ENCODE measurements at places on chromosomes 3 and 15.

DNA sequence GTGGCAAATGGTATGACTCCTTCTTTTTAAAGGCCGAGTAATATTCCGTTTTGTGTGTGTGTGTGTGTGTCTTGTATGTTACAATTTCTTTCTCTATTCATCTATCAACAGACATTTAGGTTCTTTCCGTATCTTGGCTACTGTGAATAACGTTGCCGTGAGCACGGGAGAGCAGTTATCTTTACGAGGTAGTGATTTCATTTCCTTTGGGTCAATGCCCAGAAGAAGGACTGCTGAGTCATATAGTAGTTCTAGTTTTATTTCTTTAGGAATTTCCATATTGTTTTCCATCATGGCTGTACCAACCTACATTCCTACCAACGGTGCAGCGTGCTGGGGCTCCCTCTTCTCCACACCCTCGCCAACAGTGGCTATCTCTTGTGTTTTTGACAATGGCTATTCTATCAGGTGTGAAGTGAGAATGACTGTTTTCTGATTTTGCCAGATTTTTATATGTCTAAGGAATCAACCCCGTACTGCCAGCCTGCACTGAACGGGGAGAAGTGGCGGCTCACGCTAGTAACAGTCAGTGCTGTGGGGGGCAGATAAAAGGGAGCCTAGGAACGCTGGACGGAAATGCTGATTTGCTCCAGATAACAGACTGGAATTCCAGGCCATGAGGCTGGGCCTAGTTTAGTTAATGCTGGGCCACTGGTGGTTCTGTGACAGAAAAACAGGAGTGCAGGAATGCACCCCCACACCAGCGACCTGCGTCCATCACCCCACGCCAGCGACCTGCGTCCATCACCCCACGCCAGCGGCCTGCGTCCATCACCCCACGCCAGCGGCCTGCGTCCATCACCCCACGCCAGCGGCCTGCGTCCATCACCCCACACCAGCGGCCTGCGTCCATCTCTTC lies 168.1 kb downstream of the XXYLT1 start:
- peak; percentile 79 for DNase-seq

- DNase-seq: no peak
Observed at GRCh38 chr15:49492830-49493229, 69.8 kb downstream of the FGF7 start.

DNA sequence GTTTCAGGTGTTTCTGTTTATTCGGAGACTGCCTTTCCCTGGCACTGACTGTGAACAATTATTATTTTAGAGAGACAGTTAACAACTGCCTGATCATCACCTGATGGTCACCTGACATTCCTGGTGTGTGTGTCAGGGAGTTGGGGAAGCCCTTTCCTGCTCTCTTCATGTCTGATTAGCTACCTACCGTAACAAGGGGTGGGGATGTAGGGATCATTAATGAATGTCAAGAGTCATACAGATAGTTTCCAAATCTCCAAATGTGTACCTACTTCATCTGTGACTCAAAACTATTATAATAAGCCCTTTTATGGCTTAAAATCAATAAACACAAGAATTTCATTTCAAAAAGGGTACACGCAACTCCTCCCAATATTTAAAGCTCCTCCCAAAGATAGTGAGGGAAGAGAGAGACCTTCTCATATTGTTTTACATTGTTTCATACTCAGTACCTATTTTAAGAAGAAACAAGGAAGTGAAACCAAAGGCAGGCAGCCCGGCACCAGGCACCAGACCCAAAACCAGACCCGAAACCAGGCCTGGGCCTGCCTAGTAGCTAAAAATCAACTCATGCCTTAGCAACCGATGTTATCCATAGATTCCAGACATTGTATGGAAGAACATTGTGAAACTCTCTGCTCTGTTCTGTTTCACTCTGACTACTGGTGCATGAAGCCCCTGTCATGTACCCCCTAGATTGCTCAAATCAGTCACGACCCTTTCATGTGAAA lies 844.9 kb upstream of the ALCAM start:
- DNase-seq: no peak

- no peak for DNase-seq
Observed at GRCh38 chr3:87076946-87077345, 86.0 kb upstream of the VGLL3 start.

DNA sequence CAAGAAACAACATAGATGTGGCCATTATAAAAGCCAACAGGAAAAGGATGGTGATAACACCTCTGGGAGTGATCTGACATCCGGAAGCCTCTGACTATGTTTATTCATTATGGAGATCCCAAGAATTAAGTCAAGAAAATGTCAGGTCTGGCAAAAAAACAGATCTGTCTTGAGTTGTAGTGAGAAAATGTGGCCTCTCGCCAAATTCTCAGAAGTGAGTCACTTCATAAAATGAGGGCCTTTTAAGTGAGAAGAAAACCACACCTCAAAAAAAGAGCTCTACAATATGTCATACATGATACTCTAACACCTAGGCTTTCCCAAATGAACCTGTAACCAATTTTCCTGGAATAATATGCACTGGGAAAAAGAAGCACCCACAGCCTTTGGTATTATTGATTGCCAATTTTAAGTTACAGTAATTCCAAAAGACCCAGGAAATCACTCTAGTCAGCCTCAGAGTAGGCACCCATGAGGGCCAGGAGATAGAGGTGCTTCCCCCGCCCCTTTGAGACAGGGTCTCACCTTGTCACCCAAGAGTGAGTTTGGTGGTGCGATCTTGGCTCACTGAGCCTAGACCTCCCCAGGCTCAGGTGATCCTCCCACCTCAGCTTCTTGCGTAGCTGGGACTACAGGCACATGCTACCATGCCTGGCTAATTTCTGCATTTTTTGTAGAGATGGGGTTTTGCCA lies 38.0 kb downstream of the CCR3 start:
- DNase-seq: no peak

GRCh38 chr3:72129501-72130094 lies 344.6 kb upstream of the PROK2 start:
- DNase-seq: peak; percentile 53

DNA sequence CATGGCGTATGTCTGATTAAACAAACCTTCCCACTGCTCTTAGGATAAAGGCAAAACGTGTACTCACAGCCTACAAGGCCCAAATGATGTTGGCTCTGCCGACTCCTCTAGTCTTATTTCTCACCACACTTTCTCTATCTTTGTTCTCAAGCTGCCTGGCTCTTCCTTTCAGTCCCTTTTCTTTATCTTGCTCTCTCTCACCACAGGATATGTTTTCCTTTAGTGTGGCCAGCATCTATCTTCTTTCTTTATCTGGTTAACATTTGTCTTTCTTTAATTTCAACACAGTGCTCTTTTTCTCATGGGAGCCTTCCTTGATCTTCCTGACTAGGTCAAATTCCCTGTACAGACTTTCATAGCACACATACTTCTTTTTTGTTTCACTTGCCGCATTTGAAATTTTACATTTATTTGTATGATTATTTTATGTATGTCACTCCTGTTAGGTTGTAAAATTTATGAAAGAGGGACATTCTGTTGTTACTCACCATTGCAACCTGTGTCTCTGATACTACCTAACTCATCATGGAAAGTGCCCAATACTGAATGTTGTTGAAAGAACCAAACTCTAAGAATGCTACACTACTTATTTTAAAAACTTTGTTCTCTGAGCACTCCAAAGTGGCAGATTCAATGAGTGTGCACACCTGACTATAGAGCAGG lies 328.9 kb upstream of the CBLB start:
- DNase-seq: no peak

DNA sequence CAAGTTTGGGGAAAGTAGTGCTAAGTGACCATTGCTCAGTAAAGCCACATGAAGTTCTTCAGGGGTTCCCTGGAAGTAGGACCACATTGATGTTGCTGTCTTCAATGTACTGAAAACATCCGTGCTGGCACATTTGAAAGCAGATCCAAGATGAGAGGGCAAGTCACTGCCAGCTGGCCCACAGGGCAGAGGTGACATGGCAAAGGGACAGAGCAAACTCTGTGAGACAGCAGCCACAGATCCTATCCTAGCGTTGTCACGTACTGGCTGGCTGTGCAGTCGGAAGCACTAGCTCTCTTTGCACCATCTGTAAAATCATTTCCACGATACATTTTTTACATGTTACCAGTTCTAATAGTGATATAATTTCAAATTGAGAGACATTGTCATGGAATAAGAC lies 13.8 kb downstream of the MUC13 start:
- peak; percentile 26 for DNase-seq

- no peak for DNase-seq
Observed at GRCh38 chr3:40152482-40153133, 156.9 kb upstream of the EIF1B start.

- DNase-seq: no peak
Observed at GRCh38 chr3:195085356-195086130, 185.4 kb downstream of the XXYLT1 start.

DNA sequence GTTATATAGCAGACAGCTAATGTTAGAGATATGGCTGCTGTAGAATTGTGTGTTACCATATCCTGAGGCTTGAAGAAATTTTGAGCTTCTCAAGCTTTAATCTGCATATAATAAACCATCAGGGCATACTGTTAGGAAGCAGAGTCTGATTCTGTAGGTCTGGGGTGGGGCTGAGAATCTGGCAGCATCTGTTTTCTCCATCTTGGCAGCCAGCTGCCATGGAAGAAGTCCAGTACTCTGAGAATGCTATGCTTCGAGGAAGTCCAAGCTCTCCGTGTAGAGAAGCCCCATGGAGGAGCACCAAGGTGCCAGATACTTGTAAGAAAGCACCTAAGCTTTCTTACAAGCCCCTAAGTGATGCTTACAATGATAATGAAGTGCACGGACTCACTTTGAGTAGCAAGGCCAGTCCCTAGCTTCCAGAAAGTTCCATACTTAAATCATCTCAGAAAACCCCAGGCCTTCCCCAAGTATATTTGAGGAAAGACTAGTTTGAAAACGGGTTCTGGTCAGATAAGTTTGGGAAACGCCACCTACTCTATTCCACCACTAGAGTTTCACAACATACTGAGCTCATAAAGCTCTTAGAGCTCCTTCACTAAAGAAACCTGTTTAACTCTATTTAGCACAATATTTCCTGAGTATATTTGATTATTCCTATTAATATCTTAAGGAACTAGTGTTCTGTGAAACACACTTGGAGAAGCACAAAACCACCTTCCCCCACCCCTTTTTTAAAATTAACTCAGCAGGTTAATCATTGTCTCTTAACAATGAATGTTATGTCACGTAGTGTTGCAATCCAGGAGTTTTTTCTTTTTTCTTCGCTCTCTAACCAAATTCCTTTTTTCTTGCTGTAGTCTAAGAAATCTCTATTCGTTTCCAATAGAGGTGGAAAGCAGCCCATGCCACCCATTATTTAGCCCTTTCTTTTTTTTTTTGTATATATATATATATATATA lies 59.9 kb upstream of the RASGRP1 start:
- DNase-seq: peak; percentile 73

DNA sequence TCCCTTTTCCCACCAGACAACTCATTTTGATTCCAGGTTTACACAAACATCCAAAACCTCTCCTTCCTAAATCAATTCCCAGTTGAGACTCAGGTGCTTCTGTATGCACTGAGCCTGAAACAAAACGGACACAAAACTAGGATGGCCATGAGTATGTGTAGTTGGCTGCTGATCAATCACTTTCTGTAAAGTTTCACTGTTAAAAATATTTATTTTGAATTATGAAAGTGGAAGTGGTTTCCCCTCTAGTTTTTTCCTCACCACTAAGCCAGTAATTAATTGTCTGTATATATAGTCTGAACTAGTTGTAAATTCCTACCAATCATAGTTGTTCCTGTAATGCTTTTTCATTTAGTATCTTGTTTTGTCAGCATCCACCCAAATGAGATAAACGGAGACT lies 51.7 kb upstream of the TSPAN3 start:
- no peak for DNase-seq

GRCh38 chr3:41104147-41104546 lies 95.2 kb upstream of the CTNNB1 start:
- DNase-seq: no peak

GRCh38 chr15:60000113-60000823 lies 3.8 kb upstream of the FOXB1 start:
- DNase-seq: no peak

DNA sequence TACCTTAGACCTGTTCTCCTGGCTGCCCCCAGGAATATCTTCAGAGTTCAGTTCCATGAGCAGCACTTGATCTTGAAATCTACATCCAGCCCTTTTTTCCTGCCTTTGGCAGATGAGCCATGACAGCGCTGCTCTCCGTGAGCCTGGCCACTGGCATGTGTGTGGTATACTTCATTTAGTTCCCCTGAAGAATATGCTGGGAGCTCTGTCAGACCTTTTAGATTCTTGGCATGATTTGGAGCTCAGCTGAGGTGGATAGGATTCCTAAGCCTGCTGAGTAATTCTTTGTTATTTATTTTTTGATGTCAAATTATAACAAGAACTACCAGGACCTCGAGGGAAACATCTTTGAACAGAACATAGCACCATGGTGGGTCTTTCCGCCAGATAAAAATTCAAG lies 121.7 kb downstream of the EDEM1 start:
- DNase-seq: no peak

DNA sequence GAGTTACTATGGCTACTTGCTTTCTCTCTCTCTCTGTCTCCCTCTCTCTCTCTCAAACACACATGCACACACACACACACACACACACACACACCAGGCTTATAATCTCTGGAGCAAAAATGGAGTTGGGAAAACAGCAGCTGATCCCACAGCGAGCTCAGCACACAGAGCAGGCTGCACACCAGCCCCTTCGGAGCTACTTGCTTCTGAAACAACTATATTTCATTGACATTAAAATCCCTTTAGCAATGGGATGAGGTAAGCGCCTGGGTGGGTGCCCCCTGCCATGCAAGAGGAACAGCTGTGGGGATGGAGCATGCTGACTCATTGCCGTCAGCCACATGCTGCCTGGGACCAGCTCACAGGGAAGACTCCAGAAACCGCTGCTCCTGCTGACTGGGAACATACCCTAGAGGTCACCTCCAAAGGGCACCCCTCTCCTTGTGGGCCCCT lies 45.7 kb downstream of the B3GNT5 start:
- peak; percentile 89 for DNase-seq

DNA sequence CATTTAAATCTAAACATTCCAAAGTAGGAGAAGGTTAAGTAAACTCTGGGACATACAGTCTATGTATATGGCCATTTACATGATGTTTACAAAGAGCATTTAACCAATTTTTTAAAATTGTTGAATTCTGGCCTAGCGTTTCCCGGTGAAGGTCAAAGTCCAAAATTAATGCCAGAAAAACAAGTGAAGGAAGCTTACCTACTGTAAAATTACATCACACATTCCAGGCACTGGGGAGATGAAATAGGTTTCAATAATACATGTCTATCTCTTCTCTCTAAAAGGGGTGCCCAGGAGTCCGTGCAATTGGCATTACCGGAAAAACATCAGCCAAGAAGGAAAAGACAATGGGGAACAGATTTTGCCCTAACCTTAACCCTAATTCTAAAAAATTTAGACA lies 358.8 kb downstream of the VPS13C start:
- DNase-seq: no peak
